CD8-positive, alpha-beta memory T cell (primary cell): ENCODE measurements at places on chromosomes 6 and 20. TPM values are rescaled to one million over a fixed set of nuclear protein-coding genes. Genes with fewer than 3 reads are reported as not detected.

KIAA0408 gene
- 0.76 TPM for polyA plus RNA-seq

DNA sequence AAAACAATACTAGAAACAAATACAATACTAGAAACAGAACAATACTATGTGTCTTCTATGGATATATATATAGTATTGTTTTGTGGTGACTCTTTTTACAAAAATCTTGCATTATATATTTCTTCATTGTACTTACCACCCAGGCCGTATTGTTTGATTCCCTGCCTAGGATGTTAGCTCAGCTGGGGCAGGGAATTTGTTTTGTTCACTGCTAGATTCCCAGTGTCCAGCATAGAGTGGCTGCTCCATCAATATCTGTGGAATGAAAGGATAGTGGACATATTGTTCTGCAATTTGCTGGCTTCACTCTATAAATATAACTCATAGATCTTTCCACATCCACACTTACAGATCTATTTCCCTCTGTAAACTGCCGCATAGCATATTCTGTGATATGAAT, 21.5 kb upstream of the PREX1 start:
- no peak for DNase-seq

GRCh38 chr6:33276581-33276863, 401 bp upstream of the B3GALT4 start:
- no peak for DNase-seq

GRCh38 chr6:142474531-142475289, 172.9 kb downstream of the ADGRG6 start:
- DNase-seq, result peak; percentile 37

DNA sequence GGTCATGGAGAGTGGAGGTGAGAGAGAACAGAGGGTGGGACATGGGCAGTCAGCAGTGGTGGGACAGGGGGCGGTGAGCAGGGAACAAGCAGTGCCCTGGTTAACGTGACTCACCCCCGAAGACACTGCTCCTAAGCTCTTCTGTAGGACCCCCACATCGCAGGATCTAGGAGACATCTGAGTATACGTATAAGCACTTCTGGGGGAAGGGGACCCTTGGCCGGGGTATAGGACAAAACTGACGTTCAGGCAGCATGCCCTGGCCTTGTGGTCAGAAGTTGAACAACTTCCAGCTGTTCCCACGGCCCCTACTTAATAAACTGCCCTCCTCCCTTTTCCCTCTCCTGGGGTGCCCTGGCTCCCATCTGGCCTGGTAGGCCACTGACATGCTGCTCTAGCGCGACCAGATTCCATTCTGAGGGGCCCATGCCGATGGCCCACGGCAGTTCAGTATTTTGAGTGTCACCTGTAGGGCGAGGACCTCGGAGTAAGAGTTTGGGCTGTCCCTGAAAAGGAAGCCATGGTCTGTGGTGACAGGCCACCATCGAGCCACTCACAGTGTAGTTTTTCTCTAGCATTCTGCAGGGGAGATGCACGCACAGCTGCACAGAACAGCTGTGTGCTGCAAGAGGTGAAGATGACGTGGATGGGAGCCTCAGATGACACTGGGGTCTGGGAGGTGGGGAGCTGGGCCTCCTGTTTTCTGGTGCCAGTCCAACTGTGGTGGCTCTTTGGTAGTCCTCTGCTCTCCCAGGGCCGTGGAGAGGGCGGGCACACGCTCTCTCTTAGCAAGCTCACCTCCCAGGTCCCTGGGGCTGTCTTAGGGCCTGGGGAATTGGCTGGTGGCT, 38.4 kb downstream of the PPP1R3G start:
- no peak for DNase-seq

DNA sequence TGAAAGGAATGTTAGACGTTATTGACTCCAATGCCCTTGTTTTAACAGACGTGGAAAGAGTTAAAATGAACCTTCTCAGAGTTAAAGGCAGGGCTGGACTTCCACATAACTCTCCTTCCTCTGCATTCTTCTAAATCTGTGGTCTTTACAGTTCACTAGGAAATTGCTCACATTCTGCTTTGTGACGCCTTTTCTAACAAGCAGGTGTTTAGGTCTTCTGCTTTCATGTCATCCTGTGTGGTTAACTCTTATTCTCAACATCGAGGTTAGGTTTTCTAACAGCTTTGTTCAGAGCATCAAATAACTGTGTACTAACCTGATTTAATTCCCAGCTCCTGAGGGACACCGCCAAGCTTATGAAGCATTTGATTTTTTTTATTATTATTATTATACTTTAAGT, 81.3 kb upstream of the NT5E start:
- DNase-seq, result no peak

GRCh38 chr20:62728781-62729300, 20.2 kb downstream of the NTSR1 start:
- DNase-seq, result no peak

GRCh38 chr6:132167929-132168892, 217.0 kb upstream of the CCN2 start:
- no peak for DNase-seq

DNA sequence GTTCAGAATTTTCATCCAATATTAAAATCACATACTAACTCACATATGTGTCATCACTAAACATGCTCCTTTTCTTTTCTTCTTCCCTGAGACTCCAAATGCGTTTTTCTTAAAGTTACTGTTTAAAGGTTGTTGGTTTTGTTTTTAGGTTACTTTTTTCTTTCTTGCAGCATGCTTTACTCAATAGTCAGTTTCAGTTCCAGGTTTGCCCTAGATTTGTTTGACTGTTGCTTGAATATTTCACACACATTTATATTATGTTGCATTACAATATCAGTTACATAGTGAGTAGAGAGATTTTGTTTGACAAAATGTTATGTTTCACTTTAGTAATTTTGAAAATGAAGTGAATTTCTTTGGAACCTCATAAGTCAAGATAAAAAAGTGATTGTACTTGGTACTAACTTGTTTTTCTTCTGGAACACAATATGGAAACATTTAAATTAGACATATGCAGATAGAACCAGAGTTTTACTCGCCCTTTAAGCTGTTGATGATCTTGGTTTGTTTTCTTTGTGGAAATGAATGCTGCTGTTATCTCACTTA, 27.3 kb downstream of the FNDC1 start:
- no peak for DNase-seq

ZSCAN16 gene
- polyA plus RNA-seq, result 11.5 TPM

DLK2 gene
- polyA plus RNA-seq, result 1.4 TPM

KIF25 gene
- not detected for polyA plus RNA-seq

GRCh38 chr20:32632461-32633354, 41.0 kb downstream of the C20orf203 start:
- no peak for DNase-seq
